ENCODE measurements at places on chromosomes 6 and 20.

DNA sequence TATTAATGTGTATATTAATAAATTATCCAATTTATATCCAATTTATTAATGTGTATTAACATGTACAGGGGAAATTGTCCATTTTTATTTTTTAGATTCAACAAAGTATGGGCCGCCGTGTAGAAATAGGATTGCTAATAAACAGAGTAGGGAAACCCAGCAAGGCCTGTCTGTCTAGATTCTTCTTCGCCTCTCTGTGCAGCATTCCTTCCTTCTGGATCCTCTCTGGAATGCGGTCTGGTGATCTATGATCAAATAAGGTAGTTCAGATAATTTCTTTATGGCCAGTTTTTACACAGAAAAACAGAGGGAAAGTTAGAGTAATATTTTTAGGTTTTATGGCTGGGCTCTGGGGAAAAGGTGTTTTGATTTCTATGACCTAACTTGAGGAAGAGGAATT lies 19.9 kb upstream of the HFE start:
- no peak for DNase-seq

DNA sequence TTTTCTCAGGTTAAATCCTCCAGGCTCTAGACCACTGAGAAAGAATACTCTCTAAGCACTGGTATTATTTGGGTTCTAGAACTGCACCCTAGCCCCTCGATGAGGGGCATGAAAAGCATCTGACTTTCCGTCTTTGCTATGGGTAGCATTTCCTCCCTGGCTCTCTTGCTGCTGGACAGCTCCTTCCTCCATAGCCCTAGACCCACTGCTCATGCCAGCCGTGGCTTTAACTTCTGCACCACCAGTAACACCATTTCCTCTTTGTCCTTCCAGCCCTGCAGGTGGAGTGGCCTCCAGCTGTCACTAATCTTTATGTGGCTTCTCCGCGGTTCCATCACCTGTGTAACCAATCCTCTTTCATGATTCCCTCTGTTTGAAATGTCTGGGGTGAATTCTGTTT lies 194.9 kb downstream of the SCP2D1 start:
- DNase-seq: no peak

DNA sequence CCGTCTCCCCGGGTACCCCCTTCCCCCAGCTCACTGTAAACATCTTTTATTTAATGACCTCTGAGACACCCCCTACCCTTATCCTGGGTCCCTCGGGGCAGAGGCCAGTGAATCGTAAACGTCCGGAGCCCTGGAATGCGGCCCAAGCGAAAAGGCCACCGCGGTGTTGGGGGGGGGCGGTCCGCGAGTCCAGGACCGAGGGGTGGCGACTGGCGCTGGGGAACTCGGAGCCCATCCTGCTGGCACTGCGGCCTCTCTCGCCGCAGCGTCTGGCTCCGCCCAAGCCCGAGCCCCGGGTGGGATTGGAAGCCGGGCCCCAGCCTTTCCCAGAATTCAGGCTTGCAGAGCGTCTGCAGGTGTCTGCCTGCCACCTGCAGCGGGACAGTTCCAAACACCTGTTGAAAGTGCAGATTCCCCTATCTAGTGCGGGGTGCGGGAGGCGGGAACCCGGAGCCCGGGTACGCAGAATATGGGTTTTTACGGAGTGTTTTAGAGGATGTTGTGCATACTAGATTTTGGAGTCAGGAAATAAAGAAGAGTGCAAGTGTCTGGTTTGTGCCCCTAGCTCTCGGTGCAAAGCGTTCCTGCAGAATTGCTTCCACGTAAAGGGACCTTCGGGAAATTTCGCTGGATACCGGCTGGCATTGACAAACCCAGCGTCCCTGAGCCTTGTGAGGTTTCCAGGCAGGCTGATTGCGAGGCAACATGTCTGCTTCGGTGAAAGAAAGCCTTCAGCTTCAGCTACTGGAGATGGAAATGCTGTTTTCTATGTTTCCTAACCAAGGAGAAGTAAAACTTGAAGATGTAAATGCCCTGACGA lies 800 bp downstream of the RWDD2A start:
- DNase-seq: no peak

GRCh38 chr20:34449674-34450592 lies 66.3 kb upstream of the DYNLRB1 start:
- no peak for DNase-seq

DNA sequence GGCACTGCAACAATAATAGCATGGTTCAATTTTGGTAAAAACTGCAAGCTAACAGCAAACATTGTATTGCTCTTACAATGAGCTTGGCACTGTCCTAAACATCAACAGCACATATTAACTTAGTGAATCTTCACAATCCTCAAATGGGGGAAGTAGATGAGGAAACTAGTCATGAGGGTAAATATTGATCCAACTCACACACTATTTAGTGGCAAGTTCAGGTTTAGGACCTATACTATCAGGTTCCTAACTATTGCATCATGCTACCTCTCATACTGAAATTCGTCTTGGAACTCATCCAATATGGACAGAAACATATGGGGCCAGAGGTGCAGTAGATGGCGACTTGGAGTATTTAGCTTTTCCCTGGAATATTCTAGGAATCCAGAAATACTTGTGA lies 34.2 kb downstream of the FKBP1C start:
- no peak for DNase-seq

DNA sequence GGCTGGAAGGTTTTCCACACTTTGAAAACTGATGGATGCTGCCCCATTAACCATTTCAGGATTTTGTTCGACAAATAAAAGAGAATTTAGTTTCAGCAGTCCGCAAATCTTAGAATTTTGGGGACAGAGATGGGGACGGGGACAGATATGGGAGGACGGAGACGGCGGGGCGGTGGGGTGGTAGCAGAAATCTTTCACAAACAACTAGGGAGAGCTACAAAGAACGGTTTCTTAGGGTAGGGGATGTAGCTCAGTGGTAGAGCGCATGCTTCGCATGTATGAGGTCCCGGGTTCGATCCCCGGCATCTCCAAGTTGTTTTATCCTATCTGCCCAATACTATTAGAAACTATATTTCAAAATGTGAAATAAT lies 15.1 kb downstream of the HMGN4 start:
- peak; percentile 59 for DNase-seq

GRCh38 chr6:139923964-139924475 lies 549.6 kb upstream of the CITED2 start:
- no peak for DNase-seq

DNA sequence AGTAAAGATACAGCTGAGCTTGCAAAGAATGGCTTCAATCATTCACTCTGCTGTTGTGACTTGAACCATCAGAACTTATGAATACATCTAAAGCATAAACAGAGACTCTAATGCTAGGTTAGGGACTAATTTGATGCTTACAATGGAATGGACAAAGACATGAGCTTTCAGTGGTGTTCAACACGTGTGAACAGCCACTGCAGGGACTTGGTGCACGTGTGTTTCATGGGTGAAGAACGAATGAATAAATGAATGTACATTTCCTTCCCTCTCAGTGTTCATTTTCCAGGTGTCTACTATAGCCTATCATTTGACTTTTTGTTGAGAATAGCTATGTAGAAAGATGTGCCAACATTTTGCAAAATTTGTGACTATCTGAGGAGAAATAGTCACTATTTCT lies 98.3 kb downstream of the VIP start:
- no peak for DNase-seq

- DNase-seq: no peak
Observed at GRCh38 chr20:50587291-50587961, 77.2 kb downstream of the PTPN1 start.

DNA sequence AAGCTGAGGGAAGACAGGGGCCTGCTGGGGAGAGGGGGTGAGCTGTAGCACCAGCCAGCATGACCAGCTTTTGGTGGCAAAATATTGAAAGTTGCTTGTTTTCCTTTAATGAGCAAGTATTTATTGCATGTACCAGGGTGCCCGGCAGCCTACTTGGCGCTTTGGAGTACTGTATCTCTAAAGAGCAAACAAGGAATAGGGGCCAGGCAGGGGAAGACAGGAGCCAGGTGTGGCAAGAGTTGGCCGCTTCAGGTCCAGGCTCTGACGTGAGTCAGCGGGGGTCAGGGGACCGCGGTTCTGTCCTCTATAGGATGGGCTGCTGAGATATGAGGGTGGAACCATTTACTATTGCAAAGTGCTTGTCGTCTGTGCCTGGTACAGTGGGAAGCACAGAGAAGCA lies 63.1 kb downstream of the PSMG4 start:
- DNase-seq: no peak

- no peak for DNase-seq
Observed at GRCh38 chr6:38688579-38689087, 14.3 kb downstream of the GLO1 start.
